ENCODE measurements at places on chromosomes 16 and 17. TPM values are rescaled to one million over a fixed set of nuclear protein-coding genes. Genes with fewer than 3 reads are reported as not detected.

DNA sequence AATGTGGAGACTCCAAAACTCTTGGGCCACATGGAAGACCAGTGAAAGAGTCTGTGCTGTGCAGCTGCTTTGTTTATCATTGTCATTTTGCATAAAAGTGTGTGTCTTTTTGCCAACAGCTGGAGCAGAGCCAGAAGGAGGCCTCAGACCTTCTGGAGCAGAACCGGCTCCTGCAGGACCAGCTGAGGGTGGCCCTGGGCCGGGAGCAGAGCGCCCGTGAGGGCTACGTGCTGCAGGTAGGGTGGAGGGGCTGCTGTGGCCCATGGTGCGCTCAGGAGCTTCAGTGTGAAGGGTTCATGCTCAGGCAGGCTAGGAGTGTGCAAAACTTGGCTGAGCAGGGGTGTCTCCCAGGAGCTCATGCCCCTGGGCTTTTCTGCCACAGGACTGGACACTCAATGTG lies 45.0 kb downstream of the PLD6 start:
- no peak for DNase-seq

OR1A1 gene
- polyA plus RNA-seq = not detected

DOC2A gene
- 0.22 TPM for polyA plus RNA-seq

DNA sequence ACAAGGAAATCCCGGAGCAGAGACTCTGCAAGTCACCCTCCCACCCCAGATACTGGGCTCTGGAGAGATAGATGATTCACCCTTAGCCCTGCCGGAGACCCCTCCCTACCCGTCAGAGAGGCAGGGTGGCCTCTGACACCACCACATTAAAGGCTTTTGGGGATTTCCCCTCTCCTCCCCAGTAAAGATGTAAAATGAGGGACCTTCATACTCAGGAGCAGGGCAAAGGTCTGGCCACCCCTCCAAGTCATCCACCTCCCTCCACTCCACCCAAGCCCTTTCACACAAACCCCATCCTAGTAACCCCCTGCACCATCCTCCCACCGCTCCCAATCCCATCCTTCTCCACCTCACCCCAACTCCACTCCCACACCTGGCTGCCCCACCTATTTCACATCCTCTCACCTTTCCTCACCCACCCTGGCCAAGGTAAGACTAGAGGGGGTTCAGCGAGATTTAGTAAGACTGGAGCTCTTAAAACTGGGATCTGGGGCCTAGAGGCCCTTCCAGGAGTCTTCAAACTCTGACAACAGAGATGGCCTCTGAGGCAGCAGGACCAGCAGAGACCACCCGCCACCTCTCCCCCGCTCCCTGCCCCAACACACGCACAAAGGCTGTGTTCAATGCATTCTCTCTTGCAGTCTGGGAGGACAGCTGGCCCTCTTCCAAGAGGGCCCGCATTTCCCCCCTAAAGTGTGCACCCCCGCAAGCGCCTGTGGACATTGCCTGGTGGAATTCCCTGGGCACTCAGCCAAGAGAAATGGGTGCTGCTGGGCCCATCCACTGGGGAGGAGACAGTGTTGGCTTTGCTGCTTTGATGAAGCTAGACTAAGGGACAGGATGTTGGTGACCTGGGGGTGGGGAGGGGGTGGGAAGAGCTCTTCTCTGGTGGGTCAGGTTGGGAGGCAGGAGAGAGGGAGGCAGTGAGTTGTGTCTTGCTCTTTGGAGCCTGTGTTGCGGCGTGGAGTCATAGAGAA lies 1.1 kb downstream of the ABAT start:
- DNase-seq = no peak
